Endothelial cell of umbilical vein (primary cell): ENCODE measurements at places on chromosomes 2 and 18.
A peak's percentile ranks its signal among the peaks of the same experiment; 100 is the strongest.

- H3K4me1 ChIP-seq: no peaks in the 10 kb centered on the region
- no peak for DNase-seq
- H3K36me3 ChIP-seq: no peaks in the 10 kb centered on the region
Measured at GRCh38 chr18:30514059-30514458, 528.5 kb downstream of the DSC3 start.

DNA sequence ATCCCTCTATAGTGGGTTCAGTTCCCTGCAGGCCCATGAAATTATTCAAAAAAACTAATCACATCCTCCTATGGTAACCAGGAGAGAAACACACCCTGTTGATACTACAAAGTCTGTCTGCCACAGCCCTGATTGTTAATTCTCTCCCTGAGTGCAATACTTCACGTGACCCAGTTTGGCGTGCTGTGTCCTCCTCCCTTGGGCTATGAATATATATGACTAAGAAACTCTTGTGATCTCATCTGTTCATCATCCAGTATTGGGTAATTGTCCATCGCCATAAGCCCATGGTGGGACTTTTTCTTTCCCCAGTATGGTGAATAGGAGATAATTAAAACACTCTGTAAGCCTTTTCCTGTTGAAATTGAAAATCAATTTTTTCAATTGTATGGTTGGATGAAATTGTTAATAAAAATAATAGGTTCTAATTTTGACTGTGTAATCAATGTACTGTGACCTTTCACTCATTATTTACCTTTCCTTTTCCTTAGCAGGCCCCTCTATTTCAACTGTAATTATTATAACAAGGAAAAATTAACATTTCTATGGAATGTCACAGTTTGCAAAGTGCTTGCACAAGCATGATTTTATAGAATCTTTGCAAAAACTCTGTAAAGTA, 1822.6 kb downstream of the SUCLG1 start:
- H3K36me3 ChIP-seq: no peaks in the 10 kb centered on the region
- DNase-seq: no peak
- H3K27me3 ChIP-seq: no peaks in the 10 kb centered on the region
- H3K27ac ChIP-seq: no peak overlapping the region

DNA sequence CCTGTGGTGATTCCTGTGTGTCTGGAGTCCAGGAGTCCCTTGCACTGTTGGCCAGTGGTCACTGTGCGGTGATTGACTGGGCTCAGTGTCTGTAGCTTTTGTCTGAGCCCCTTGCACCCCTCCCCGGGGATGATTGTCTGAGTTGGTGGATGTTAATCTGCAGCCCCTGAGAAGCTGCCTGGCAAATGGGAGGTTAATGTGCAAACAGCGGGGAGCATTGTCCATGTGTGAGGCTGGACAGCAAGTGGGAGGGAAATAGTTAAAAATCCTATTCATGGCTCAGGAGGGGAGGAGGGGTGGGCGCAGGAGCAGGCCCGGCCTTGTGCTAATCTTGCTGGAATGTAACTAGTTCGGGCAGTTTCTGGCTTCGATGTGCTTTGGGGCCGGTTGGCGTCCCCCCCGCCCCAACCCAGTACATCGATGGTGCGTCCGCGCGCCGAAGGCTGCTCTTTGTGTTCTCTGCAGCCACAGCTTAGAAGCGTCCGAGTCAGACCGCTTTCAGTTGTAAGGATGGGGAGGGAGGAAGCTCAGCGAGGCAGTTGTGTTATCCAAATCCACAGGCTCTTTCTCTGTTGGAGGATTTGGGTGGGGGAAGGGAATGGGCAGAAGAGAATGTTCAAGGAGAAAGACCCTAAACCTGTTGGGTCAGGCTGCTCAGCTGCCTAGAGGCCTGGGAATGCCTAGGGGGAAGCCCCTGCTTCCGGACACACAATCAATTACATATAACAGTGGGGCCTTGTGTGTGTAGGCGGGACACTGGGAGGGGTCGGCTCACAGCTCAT, 71.8 kb downstream of the TGOLN2 start:
- DNase-seq: peak; percentile 15
- no peaks in the 10 kb centered on the region for H3K27me3 ChIP-seq
- H3K27ac ChIP-seq: no peak overlapping the region

- no peak overlapping the region for H3K27ac ChIP-seq
- no peaks in the 10 kb centered on the region for H3K4me1 ChIP-seq
- H3K27me3 ChIP-seq: no peaks in the 10 kb centered on the region
- H3K4me3 ChIP-seq: no peak overlapping the region
Measured at GRCh38 chr2:228602288-228602687, 420.8 kb upstream of the SPHKAP start.

DNA sequence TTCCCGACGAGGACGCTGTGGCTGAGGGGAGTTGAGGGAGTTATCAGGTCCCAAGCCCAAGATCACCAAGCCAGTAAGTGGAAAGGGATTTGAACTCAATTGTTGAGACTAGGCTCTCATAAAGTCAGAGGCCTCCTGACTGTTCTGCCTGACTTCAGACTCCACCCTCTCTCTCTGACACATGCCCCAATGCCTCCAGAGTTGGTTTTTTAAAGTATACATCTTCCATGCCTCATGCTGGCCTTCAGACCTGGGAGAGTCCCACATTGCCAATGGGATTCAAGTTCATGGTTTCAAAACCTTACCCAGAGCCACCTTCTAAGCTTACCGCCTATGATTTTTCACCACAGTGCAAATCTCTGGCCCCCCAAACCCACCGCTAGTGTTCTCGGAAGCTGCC, 100.8 kb downstream of the RTN4 start:
- H3K4me1 ChIP-seq: peaks cover 10% of the 10 kb centered on the region
- H3K36me3 ChIP-seq: no peaks in the 10 kb centered on the region
- H3K27me3 ChIP-seq: peaks cover 2% of the 10 kb centered on the region
- no peak overlapping the region for H3K4me3 ChIP-seq
- no peak for DNase-seq

GRCh38 chr18:8290435-8290834, 318.8 kb upstream of the RAB12 start:
- no peak for DNase-seq
- no peak overlapping the region for H3K27ac ChIP-seq
- H3K36me3 ChIP-seq: no peaks in the 10 kb centered on the region

- H3K36me3 ChIP-seq: no peaks in the 10 kb centered on the region
- no peak overlapping the region for H3K4me3 ChIP-seq
- H3K27ac ChIP-seq: no peak overlapping the region
- H3K4me1 ChIP-seq: no peaks in the 10 kb centered on the region
Measured at GRCh38 chr2:138086576-138086975, 122.3 kb downstream of the HNMT start.

DNA sequence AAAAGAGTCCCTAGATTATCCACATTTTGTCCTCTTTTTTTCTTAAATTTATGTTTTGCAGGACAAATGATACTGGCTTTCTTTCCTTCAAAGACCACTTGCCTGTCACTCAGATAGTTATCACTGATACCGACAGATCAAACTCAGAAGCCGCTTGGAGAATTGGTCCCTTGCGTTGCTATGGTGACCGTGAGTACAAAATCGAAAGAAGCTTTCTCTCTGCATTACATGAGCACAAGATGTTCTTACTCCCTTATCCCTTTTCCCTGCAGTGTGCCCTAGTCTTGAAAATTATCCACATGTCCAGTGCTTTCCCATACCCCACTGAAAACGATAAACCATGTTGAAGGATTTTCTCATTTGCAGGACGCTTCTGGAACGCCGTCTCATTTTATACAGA, 738.5 kb downstream of the CNTNAP5 start:
- H3K4me3 ChIP-seq: no peak overlapping the region
- H3K4me1 ChIP-seq: no peaks in the 10 kb centered on the region
- no peaks in the 10 kb centered on the region for H3K27me3 ChIP-seq
- H3K36me3 ChIP-seq: no peaks in the 10 kb centered on the region
- no peak for DNase-seq

- no peaks in the 10 kb centered on the region for H3K27me3 ChIP-seq
- peak; percentile 76 for DNase-seq
- H3K4me3 ChIP-seq: no peak overlapping the region
- no peaks in the 10 kb centered on the region for H3K36me3 ChIP-seq
- no peak overlapping the region for H3K27ac ChIP-seq
- H3K4me1 ChIP-seq: peaks cover 27% of the 10 kb centered on the region
Measured at GRCh38 chr2:46123013-46123412, 174.2 kb upstream of the EPAS1 start.

DNA sequence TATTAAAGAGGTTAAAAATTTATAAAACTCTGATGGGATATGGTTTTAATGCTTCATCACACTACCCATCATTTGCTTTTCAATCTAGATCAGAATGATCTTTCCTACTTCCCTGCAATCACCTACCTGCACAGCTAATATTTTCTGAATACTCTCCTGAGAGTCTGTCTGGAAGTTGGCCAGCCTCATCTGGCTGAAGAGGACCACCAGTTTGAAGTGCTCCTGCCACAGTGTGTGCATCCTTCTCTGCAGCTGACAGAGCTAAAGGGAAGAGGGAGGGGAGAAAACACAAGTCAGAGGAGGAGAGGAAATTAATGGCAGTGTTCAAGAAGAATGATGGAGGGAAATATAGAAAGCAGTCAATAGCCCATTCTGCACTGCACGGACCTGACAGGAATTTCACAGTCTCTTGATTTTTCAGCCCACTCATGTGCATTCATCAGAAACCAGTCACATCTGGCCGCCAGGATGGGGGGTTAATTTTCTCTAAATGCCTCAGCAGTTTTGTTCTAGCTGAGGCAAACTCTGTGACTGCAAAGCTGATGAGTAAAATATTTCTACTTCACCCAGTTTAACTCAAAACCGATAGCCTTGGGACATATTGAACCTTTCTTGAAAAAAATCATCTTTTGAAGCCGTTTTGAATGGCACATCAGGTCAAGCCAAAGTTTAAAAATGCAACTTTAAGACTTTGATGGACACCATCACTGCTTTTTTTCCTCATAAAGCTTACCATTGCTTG, 201.8 kb upstream of the KLHL14 start:
- H3K4me1 ChIP-seq: no peaks in the 10 kb centered on the region
- H3K36me3 ChIP-seq: no peaks in the 10 kb centered on the region
- H3K27ac ChIP-seq: no peak overlapping the region
- DNase-seq: no peak
- H3K27me3 ChIP-seq: no peaks in the 10 kb centered on the region
- H3K4me3 ChIP-seq: no peak overlapping the region

- no peak overlapping the region for H3K27ac ChIP-seq
- peaks cover 42% of the 10 kb centered on the region for H3K27me3 ChIP-seq
- H3K36me3 ChIP-seq: no peaks in the 10 kb centered on the region
- no peak overlapping the region for H3K4me3 ChIP-seq
- H3K4me1 ChIP-seq: no peaks in the 10 kb centered on the region
Measured at GRCh38 chr2:104872866-104873688, 19.2 kb downstream of the POU3F3 start.

DNA sequence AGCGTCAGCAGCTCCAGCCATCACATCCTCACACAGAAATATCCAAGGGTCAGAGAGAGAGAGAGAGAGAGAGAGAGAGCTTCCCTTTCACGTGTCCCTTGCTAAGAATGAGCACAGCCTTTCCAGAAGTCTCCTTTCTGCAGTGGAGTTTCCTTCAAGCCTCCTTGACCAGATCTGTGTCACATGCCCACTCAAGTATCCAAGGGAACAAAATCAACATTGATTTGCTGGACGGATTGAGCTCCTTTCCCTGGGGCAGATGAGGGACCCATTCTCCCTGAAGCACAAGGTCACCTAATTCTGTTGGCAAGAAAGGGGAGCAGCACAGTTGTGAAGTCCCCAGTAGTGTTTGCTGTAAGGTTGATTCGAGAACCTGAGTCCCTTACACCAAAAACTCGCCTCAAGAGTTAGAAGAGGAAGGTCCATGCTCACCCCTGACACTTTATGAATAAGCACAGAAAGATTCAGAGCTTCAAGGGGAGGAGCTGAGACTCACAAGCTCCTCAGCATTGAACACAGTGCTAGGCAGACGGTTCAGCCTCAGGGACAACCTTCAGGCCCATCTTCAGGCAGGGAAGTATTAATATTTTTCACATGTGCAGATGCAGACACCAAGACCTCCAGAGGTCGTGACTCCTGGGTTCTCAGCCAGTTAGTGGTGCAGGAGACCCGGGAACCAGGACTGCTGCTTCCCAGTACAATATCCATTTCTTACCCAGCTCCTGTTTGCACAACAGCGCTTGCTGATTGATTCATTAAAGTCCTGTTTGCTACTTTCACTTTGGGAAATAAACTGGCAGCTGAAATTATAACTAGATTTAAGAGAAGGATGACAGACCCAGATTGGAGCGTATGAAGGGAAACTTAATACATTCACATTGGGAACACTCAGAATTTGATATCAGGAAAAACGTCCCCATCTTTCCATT, 38.2 kb upstream of the MARCO start:
- H3K27me3 ChIP-seq: no peaks in the 10 kb centered on the region
- DNase-seq: no peak
- H3K36me3 ChIP-seq: no peaks in the 10 kb centered on the region
- H3K4me3 ChIP-seq: no peak overlapping the region

DNA sequence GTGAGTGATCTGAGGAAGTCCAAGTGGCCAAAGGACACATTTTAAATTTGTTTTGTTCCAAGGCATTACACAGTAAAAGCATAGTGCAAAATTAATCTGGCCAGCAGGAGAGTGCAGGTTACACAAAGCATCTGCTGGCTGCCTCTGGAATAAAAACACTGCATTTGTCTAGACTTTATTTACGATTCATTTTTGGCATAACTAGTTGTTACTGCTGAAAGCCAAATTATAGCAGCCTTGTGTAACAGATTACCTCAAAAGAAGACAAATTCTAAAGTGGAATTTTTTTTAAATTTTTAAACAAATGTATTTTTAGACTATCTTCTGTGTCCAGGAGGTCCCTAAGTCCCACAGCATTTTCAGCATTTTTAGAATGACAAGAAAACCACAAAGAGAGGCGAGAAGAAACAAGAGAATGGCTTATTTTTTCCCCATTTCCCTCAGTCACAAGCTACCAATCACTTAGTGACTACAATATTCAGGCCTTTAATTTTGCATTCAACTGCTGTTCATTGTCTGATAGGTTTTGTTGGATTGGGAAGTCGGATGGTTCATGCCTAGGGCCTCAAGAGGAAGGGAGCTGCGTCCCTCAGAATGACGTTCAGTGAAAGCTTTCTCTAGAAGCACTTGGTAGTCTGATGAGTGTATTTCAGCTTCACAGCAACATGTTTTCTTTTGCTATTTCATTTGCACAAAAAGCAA, 46.0 kb downstream of the TMEFF2 start:
- no peaks in the 10 kb centered on the region for H3K27me3 ChIP-seq
- H3K36me3 ChIP-seq: no peaks in the 10 kb centered on the region
- no peak overlapping the region for H3K27ac ChIP-seq
- peak; percentile 23 for DNase-seq

DNA sequence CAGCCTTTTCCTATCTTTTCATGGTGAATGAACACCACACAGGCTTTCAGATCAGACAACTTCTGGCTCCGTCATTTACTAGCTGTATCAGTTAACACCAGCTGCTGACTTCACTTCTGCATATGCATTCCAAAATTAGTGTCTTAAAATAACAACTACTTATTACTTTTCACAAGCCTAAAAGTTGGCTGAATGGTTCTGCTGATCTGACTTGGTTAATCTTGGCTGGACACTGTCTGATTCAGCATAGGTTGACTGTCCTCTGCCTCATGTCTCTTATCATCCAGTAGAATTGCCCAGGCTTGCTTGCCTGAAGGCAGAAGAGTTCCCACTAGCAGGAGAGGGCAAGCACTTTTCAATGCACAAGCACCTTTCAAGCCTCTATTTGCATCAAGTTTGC, 72.7 kb downstream of the MARCHF4 start:
- no peak overlapping the region for H3K27ac ChIP-seq
- no peak overlapping the region for H3K4me3 ChIP-seq
- peaks cover 12% of the 10 kb centered on the region for H3K4me1 ChIP-seq

GRCh38 chr18:77993188-77993981, 743.7 kb downstream of the GALR1 start:
- H3K4me1 ChIP-seq: no peaks in the 10 kb centered on the region
- no peak for DNase-seq
- H3K36me3 ChIP-seq: no peaks in the 10 kb centered on the region
- H3K27me3 ChIP-seq: no peaks in the 10 kb centered on the region

- no peak for DNase-seq
- no peaks in the 10 kb centered on the region for H3K27me3 ChIP-seq
- H3K4me1 ChIP-seq: no peaks in the 10 kb centered on the region
- H3K4me3 ChIP-seq: no peak overlapping the region
- H3K36me3 ChIP-seq: no peaks in the 10 kb centered on the region
Measured at GRCh38 chr2:7896940-7897487, 784.8 kb upstream of the ID2 start.
